ENCODE measurements at places on chromosomes 12 and 14.

- DNase-seq: no peak
Measured at GRCh38 chr14:53874704-53875103, 81.9 kb downstream of the BMP4 start.

DNA sequence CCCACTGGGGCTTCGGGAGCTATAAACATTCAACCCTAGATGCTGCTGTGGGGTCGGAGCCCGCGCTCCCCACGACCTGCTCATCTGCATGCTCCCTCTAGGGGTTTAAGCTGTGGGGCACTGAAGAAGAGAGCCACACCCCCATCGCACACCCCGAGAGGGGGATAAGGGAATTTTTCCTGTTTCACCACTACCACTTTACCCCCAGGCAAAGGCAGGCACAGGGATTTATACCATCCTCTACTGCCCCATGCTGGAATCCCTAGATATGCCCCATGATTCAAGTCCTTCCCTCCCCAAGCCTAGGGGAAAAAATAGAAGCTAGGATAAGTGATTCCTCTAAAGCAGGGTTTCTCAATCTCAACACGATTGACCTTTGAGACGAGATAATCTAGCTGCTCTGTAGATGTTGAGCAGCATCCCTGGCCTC, 59.9 kb upstream of the CCDC60 start:
- no peak for DNase-seq

DNA sequence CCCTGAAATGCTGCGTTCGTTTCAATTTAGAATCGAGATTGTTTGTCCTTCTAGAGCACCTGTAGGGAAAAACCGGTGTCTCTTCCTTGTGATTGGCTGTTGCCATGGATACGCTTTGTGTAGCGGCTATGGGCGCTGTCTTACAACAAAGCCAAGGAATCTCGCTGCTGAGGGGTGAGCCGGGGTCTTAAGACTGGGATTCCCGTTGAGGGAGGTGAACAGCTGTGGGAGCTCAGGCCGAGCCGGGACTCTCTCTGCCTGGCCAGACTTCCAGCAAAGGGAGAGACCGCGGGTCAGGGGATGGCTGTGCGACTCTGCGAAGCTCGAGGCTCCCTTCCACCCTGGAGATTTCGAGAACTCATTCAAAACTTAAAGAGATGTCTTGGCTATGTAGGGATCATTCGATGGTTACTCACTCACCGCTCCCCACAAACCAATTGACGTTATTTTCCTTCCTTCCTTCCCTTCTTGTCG, at the start of the genes LRRIQ1 and TSPAN19:
LRRIQ1 (plus strand) TSS at position 118 of the 474 bp plus-strand sequence. CDS start 1,826 bp downstream, outside the sequence.
TSPAN19 (minus strand) TSS at position 44 of the 474 bp plus-strand sequence. CDS start 6,331 bp downstream, outside the sequence.
- no peak for DNase-seq

DNA sequence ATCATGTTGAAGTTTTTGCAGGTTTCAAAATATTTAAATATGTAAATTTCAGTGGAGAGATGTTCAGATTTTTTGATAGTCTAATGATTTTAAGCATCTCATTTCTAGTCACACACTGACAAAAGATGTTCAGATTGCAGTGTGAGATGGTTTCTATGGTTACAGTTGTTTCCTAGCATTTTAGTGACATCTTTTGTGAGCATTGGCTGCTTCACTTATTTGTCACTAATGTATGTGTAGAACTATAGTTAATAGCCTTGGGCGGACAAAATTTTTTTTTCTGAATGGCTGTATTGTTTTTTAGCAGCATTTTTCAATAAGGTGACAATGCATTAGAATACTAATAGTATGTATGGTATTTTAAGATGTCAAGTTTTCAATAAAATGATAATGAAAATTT, 315.6 kb upstream of the PRKD1 start:
- no peak for DNase-seq

DNA sequence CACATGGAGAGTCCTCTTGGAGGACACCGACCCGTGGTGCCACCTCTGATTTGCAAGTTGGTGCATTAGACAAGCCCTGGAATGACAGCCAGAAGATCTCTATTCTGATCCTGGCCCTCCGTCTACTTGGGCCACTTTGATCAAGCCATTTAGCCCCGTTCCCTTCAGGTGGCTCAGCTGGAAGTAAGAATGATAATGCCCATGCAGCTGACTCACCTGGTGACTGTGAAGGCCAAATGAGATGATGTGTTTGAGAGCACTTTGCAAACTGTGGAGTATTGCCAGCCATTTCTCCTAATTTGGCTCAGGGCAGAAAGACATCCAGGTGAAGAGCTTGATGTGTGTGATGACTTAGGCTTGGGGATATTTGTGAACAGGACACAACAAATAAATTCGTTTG, 165.9 kb downstream of the ETV6 start:
- DNase-seq: no peak
